ENCODE measurements at places on chromosomes 3 and 15. TPM values are rescaled to one million over a fixed set of nuclear protein-coding genes. Genes with fewer than 3 reads are reported as not detected.

Gene STRIT1
- total RNA-seq: not detected

Gene QARS1
- total RNA-seq: 129 TPM

Gene ARNT2
- total RNA-seq: 8.0 TPM

Gene FBXW12
- total RNA-seq: not detected

GRCh38 chr3:182259579-182259978 is 533.7 kb upstream of the ATP11B start:
- DNase-seq: no peak

DNA sequence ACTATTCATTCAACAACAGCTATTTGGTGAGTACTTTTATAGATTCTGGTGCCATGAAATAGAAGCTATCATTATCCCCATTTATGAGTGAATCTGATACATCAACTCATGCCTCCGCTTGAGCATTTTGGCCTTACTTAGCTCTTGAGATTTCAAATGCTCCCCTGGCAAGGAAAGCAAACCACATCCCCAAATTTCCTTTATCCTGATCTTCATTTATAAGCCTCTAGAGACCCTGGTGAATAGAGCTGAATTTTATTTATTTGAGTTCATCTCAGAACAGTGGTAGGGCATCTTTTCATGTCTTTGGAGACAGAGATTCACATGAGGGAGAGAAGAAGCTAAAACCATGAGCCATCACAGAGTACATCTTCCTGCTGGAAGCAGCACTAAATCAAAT is 317.2 kb downstream of the SLC9A9 start:
- no peak for DNase-seq

GRCh38 chr3:10223676-10224639 is 24.3 kb upstream of the TATDN2 start:
- DNase-seq: no peak

All from Daoy (cell line).